Calu3 (cell line): ENCODE measurements at places on chromosomes 7 and 10.
A peak's percentile ranks its signal among the peaks of the same experiment; 100 is the strongest.

DNA sequence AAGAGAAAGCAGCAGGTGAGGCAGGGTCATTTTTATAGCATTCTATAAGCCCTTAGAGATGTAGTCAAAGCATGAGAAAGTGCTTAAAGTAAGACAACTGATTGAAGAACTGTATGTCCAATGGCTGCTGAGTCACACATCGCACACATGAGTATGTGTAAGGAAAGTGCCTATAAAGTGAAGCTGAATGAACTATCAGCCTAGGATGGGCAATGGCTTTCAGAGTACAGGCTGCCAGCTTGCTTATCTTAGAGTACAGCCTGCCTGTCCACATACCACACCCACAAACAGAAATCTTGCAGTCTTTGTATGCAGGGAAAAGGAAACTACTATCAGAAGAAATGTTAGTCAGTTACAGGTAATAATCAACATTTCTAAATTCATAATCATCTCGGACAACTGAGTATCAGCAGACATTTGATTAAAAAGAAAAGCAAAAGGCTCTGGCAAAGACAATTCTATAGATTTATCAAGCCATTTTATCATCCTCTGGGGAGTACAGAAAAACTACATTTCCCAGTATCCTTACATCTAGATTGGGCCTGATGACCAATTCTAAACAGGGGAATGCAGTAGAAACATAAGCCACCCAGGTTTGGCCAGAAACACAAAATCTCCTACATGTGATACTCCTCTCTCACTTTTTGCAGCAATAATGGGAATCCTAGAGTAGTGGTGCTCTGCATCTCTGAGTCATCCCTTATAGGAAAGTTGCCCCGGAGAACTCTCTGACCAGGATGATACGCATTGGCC is 16.2 kb upstream of the EPHB6 start:
- H3K27me3 ChIP-seq: peaks cover 13% of the 10 kb centered on the region
- H3K4me3 ChIP-seq: no peak overlapping the region
- DNase-seq: no peak

- H3K4me1 ChIP-seq: peaks cover 57% of the 10 kb centered on the region
- no peaks in the 10 kb centered on the region for H3K27me3 ChIP-seq
- DNase-seq: peak; percentile 78
- H3K27ac ChIP-seq: peak overlapping the region; percentile 89
Measured at GRCh38 chr10:58435297-58435985, 50.2 kb downstream of the TFAM start.

GRCh38 chr7:66371096-66371824 is 166.1 kb downstream of the TPST1 start:
- no peaks in the 10 kb centered on the region for H3K27me3 ChIP-seq
- H3K4me1 ChIP-seq: no peaks in the 10 kb centered on the region
- no peak for DNase-seq
- H3K36me3 ChIP-seq: no peaks in the 10 kb centered on the region
- no peak overlapping the region for H3K27ac ChIP-seq

- H3K4me1 ChIP-seq: peaks cover 21% of the 10 kb centered on the region
- H3K27me3 ChIP-seq: peaks cover 30% of the 10 kb centered on the region
- peaks cover 12% of the 10 kb centered on the region for H3K36me3 ChIP-seq
- no peak for DNase-seq
Measured at GRCh38 chr10:80538481-80539185, 931 bp downstream of the SH2D4B start.

- H3K27me3 ChIP-seq: no peaks in the 10 kb centered on the region
- H3K4me3 ChIP-seq: no peak overlapping the region
- H3K36me3 ChIP-seq: peaks cover 6% of the 10 kb centered on the region
- H3K27ac ChIP-seq: no peak overlapping the region
Measured at GRCh38 chr10:21661935-21662334, 127.9 kb downstream of the MLLT10 start.

DNA sequence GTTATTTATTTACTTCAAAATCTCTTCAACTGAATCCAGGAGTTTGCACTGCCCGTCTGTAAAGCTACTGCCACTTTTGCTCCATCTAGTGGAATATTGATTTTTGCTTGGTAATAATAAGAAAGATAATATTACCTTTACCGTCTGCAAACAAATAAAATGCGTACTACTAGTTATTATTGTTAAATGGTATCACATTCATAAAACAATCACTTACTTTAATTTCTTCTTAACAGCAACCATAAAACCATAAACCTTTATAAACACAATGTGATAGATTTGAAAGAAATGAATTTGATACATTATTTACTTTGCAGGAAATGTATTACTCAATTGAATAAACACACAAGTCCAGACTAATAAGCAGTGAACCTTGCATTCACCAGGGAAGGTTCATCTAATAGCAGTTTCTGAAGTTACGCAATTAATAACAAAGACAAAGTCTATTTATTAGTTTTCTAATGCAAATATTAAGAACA is 6.4 kb downstream of the AGMO start:
- peak overlapping the region; percentile 79 for H3K27ac ChIP-seq
- peaks cover 19% of the 10 kb centered on the region for H3K36me3 ChIP-seq
- DNase-seq: no peak
- H3K27me3 ChIP-seq: no peaks in the 10 kb centered on the region

GRCh38 chr10:49798275-49798674 is 36.2 kb upstream of the OGDHL start:
- no peaks in the 10 kb centered on the region for H3K4me1 ChIP-seq
- H3K4me3 ChIP-seq: no peak overlapping the region
- H3K27ac ChIP-seq: no peak overlapping the region
- H3K27me3 ChIP-seq: no peaks in the 10 kb centered on the region

DNA sequence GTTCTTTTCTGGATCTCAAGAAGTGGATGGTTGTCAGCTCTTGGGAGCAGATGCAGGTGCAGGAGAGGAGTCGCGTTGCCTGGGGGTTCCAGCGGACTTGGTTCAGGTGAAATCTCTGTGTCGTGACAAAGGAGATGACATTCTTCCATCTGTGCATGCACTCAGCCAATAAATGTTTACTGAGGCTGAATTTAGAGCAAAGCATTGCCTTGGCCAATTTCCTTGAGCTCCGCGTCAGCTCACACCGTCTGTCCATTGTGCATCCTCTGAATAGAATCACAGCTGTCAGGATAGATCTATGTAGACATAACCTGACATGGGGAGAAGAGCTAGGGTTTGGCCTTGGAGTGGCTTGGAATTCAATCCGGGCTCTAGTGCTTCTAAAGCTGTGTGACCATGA is 343.7 kb downstream of the GLRX3 start:
- no peaks in the 10 kb centered on the region for H3K36me3 ChIP-seq
- no peak for DNase-seq
- no peaks in the 10 kb centered on the region for H3K4me1 ChIP-seq
- no peaks in the 10 kb centered on the region for H3K27me3 ChIP-seq
- H3K27ac ChIP-seq: no peak overlapping the region

DNA sequence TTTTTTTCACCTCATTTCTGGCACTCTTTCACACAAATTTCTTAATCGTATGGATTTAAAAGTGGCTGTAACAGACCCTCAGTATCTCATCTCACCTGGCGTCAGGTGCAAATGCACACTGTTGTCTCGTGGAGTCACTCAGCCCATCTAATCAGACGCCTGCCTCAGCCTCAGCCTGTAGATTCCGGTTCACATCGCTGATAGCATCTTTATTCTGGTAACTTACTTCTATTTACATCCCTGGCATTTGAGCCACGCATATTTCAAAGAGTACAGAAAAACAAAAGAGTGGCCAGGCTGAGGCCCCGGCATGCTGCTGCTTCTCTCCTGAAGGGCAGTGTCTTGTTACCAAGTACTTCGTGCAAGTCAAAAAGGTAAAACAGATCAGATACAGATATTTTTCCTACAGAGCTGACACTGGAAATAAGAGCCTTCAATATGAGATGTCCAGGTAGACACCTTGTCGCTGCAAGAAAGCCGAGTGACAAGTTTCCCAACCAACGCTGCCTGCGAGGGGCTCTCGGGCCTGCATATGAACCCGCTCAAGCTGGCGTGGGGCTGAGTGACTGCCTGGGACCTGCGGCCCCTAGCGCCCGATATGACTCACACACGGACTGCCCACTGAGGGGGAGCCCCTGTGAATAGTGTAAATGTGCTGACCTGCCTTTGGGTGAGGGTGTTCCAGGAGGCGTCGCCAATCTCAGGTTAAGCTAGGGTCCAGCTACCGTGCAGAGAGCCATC is 4.3 kb downstream of the VIPR2 start:
- H3K4me1 ChIP-seq: no peaks in the 10 kb centered on the region
- no peaks in the 10 kb centered on the region for H3K36me3 ChIP-seq
- DNase-seq: no peak
- no peak overlapping the region for H3K4me3 ChIP-seq

GRCh38 chr10:29508554-29509244 is 126.1 kb downstream of the SVIL start:
- no peak overlapping the region for H3K4me3 ChIP-seq
- peaks cover 30% of the 10 kb centered on the region for H3K36me3 ChIP-seq
- no peaks in the 10 kb centered on the region for H3K4me1 ChIP-seq
- no peak overlapping the region for H3K27ac ChIP-seq
- no peaks in the 10 kb centered on the region for H3K27me3 ChIP-seq

GRCh38 chr10:3963191-3963673 is 178.2 kb upstream of the KLF6 start:
- H3K4me1 ChIP-seq: peaks cover 23% of the 10 kb centered on the region
- no peaks in the 10 kb centered on the region for H3K27me3 ChIP-seq
- H3K27ac ChIP-seq: peak overlapping the region; percentile 60
- H3K36me3 ChIP-seq: no peaks in the 10 kb centered on the region
- H3K4me3 ChIP-seq: no peak overlapping the region

GRCh38 chr7:66466081-66466600 is 162.5 kb upstream of the KCTD7 start:
- no peaks in the 10 kb centered on the region for H3K4me1 ChIP-seq
- no peak overlapping the region for H3K27ac ChIP-seq
- H3K36me3 ChIP-seq: no peaks in the 10 kb centered on the region
- DNase-seq: no peak
- H3K27me3 ChIP-seq: no peaks in the 10 kb centered on the region
- H3K4me3 ChIP-seq: no peak overlapping the region

DNA sequence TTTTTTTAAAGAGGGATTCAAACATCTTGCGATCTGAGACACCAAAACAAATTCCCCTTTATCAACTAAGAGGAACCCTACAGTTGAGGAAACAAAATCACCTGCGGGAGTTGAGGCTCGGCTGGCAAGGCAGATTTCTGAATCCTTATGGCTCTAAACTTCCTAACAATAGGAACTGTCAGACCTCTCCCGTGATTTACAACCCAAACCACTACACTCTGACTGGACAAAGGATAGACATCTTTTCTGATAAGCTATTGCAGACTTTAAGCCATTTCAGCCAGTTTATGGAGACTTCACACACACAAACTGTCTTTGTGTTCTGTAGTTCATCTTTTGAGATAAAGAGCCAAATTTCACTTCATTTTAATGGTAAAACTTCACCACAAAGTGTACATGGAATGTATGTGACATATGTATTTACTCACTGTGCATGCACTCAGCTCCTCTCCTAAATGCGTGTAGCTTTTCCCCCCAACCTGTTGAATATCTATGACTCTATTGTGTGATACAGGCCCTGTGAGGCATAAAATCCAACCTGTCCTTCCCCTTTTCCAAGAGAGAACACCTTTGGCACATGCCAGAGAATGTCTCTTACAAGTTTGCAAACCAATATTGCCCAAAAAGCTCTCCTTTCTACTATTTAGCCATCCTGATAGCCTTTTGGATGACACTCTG is 15.4 kb upstream of the TSPAN13 start:
- no peak overlapping the region for H3K27ac ChIP-seq
- no peak overlapping the region for H3K4me3 ChIP-seq
- H3K4me1 ChIP-seq: peaks cover 11% of the 10 kb centered on the region
- no peak for DNase-seq

- H3K4me3 ChIP-seq: no peak overlapping the region
- no peaks in the 10 kb centered on the region for H3K27me3 ChIP-seq
- H3K36me3 ChIP-seq: no peaks in the 10 kb centered on the region
- no peaks in the 10 kb centered on the region for H3K4me1 ChIP-seq
Measured at GRCh38 chr10:32481606-32482005, 35.7 kb downstream of the CCDC7 start.
